NCI-H1417 treated with DMSO at 0.1 percent for 48 hours (cell line): ENCODE measurements at places on chromosomes 7 and 10.

- DNase-seq = no peak
These were observed 56.3 kb downstream of the CRTAC1 start for GRCh38 chr10:97974100-97974499.

- no peak for DNase-seq
These were observed 829 bp downstream of the CHRM2 start for GRCh38 chr7:136869001-136869961.

DNA sequence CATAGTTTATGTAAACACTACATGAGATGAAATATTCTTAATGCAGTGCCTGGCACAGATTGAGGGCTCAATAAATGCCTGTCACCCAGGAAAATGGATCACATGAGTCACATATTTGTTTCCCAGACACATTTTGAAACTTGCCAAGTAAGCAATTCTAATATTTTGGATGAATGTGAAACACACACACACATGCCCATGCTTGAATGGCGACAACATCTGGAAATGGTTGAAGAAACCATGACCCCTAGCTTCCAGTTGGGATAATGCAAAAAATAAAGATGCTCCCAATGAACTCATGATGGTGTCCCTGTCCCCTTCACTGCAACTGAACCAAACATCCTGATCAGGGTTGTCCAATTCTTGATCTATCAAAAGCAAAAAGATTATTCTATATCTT, 797.3 kb downstream of the XPNPEP1 start:
- DNase-seq = no peak

GRCh38 chr10:126504063-126504760, 115.9 kb upstream of the ADAM12 start:
- no peak for DNase-seq

DNA sequence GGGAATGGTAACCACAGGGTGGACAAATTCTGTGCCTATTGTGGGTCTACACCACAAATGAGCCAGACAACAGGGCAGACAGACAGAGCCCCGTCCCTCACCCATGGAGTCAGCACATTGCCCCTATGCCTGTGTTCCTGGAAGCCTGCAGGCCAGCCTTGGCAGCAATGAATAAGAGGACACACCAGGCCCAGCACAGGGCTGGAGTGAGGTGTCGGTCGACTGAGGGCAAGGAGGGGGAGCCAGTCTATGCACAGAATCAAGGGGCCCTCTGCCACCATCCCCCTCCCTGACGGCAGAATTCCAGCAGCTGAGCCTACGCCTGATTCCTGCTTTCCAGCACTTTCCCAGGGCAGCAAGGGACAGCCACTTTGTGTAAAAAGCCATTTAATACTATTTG, 98.2 kb downstream of the CALN1 start:
- no peak for DNase-seq

- no peak for DNase-seq
These were observed 11.5 kb downstream of the GNAT3 start for GRCh38 chr7:80500325-80500724.

GRCh38 chr7:30074422-30075030, 46.3 kb downstream of the PLEKHA8 start:
- no peak for DNase-seq

- no peak for DNase-seq
These were observed 243.5 kb downstream of the GATA3 start for GRCh38 chr10:8297959-8298358.

- DNase-seq = no peak
These were observed 148.4 kb upstream of the PRR15 start for GRCh38 chr7:29415215-29415614.
